ENCODE measurements at places on chromosomes 5 and 9.

- DNase-seq, result no peak
Observed at GRCh38 chr9:88049677-88050307, 75.5 kb upstream of the CDK20 start.

- no peak for DNase-seq
Observed at GRCh38 chr9:10251490-10251889, 361.3 kb downstream of the PTPRD start.

DNA sequence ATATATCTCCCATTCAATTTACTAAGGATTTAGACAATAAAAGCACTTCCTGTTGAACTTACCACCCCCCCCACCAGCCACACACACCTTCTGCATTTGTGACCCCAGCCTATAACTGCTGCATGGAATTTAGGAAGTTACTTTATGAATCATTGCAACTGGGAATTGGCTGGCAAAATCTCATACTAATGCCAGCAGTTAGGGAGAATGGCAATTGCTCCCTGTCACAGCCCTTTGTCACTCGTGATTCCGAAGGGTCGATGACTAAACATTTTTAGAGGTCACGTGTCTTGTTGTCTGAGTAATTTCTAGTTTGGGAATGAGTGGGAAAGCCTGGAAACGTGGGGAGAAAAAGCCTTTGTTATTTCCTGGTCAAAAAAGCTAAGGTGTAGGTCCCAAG lies 46.6 kb upstream of the PCA3 start:
- no peak for DNase-seq

DNA sequence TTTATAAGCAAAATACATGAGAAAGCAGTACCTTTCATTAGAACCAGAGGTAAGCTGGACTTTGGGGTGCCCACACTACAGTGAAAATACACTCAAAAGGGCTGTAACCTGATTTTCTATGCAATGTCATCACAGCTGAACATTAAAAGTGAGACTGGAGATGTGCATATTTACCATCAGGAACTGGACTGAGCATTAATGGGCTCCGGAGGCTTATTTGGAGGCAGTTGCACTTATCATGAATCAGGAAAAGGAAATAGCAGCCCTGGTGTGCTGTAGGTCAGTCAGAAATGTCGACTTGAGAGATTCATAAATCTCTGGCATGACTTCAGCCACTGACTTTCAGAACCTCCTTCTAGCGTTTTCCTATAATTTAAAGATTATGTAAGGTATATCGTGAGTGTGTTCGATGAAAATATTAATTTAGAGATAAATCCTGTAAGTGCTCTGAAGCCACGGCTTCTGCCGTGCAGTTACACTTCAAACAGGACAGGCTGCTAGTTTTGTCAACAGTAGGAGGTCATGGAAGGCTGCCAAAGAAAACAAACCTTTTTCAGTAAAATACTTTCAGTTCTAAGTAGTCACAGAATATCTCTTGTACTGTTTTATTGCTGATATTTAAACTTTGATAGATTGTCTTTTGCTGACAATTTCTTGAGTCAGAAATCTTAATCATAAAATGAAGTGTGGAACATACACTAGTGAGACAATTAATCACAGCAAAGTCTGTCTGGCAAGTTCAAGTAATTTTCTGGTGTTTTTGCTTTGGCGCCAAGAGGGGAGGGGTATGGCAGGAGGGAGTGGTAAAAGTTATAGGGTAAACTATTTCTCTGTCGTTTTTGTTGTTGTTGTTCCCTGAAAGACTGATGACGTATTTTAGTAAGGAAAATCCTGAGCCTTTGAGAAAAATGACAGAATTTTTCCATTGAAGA lies 939.7 kb downstream of the NR2F1-AS1 start:
- no peak for DNase-seq

GRCh38 chr9:135358552-135358940 lies 121.0 kb upstream of the PPP1R26 start:
- no peak for DNase-seq

GRCh38 chr5:149727336-149728035 lies 2.6 kb upstream of the PPARGC1B start:
- DNase-seq, result no peak

DNA sequence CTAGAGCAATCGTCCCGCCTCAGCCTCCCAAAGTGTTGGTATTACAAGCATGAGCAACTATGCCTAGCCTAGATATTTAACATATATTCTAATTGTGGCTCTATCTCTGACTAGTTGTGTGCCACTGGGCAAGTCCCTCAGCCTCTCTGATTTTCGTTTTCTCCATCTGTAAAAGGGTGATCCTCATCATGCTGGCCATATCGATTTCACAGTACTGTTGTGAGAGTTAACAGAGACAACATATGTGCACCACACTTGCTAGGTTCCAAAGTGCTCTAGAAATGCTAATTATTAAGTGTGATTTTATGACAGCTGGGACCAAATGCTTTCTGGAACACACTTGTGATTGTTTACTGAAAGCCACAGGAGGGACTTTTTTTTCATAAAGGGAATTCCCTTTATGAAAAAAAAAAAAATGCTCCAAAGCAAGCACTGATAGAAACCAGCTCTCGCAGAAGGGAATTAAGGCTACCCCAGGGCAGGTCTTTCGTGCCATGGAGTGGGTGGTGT lies 78.5 kb upstream of the EPB41L4B start:
- DNase-seq, result no peak

GRCh38 chr5:132739232-132739631 lies 1.9 kb upstream of the KIF3A start:
- DNase-seq, result no peak

DNA sequence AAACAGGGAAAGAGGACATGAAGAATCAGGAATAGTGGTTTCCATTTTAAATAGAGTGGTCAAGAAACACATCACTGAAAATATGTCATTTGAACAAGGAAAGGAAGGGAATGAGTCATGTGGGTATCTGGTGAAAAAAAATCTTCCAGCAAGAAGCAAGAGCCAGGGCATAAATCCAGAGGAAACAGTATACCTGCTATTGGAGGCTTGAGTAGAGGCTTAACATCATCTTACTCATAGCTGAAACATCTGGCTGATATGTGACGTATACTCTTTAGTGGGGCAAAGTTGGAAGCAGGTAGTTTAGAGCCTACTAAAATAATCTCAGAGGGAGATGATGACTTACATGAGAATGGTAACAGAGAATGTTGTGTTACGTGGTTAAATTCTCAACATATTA lies 517.2 kb downstream of the CAAP1 start:
- no peak for DNase-seq

DNA sequence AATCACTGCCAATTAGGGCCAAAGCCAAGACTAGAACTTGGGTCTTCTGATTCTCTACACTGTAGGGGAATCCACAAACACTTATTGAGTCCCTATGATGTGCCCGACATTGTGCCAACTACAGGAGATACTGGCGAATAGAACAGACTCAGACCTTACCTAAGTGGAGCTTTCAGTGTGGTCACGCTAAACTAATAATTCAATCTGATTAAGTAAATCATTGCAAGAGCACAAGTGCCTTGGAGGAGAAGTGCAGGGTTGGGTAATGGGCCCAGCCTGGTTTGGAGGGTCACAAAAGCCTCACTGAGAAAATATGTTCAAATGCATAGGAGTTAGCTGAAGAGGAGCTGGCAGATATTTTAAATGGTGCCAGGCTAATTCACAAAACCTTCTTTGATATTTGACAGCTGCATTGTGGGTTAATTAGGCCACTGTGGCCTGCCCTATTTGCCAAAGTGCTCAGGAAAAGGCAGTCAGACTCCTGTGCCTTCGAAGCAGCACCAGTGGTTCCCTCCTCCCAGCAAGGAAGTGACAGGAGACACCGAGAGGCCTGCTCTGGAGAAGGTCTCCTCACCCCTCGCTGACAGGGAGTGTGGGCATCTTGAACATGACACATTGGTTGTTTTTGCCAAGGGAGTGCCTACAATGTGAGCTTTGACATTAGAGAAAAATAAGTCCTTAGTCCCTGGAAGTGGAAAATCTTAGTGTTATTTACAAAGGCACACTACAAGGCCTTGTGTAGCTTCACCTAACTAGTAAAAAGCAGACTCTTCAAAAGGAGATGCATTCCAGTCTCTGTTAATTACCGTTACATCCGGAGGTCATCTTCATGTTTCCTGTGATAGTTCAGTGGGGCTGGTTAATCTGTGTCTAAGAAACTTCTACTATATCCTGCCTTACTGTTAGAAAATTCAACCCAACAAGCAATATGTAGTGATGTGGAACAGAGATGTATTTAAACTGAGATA lies 24.1 kb upstream of the TRAF1 start:
- DNase-seq, result no peak

- no peak for DNase-seq
Observed at GRCh38 chr5:81019748-81020147, 59.6 kb downstream of the RASGRF2 start.

- DNase-seq, result no peak
Observed at GRCh38 chr9:121405899-121406298, 35.8 kb upstream of the STOM start.

Data from stimulated activated naive CD8-positive, alpha-beta T cell treated with anti-CD3 and anti-CD28 coated beads, Interleukin-15, Interleukin-2, amounts not matched to agents 100 U/mL and 50 U/mL, for 24 hours (primary cell).